ENCODE measurements at places on chromosomes 2 and 18.

DNA sequence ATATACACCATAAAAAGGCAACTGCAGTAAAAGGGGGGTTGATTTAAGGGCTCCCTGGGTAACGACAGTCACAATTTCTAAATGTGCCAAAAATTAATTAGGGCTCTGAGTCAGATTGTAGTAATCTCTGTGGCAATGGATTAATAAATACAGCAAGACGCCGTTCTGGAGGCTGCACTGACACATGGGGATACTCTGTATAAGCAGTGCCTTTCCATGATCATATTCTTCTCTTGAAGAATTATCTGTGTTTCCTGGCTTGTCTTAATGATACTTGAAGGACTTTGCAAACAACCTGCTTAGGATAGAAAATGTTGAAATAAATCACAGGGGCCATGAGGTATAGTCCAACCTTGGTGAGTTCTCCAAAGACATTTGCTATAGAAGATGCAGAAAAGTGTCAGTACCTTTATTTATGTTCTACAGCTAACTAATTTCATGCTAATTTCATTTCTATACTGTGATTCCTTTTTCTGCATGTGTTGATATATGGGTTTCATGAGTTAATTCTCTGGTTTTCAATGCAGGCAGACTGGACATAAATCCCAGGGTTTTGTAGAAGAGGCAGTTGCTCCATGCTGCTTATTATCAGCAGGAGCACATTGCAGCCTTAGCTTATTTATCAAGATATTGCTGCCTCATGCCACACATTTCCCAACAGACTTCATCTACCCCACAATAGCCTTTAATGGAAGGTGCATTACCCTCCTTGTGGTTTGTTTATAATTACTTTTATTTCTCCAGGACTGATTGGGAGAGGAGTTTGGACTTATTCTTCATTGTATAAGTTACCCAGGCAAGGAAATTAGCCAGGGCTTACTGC, 54.8 kb downstream of the HNMT start:
- DNase-seq: no peak

DNA sequence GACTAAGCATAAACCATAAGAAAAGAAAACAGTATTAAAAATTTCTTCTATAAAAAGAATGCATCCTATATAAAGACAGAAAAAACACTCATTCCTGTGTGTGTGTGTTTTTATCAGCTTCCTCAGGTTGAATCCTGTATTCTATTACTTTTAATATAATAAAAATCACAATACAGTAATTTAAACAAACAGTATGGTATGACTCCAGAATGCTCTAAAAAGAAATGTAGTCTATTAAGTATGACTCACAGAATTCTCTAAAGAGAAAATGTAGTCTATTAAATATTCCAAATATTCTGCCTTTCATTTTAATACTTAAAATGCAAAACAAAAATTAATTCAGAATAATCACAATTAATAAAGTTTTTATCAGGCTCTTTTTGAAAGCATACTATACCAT, 19.8 kb downstream of the CCDC88A start:
- DNase-seq: no peak

GRCh38 chr18:32257084-32257785, 67.4 kb downstream of the MEP1B start:
- no peak for DNase-seq

DNA sequence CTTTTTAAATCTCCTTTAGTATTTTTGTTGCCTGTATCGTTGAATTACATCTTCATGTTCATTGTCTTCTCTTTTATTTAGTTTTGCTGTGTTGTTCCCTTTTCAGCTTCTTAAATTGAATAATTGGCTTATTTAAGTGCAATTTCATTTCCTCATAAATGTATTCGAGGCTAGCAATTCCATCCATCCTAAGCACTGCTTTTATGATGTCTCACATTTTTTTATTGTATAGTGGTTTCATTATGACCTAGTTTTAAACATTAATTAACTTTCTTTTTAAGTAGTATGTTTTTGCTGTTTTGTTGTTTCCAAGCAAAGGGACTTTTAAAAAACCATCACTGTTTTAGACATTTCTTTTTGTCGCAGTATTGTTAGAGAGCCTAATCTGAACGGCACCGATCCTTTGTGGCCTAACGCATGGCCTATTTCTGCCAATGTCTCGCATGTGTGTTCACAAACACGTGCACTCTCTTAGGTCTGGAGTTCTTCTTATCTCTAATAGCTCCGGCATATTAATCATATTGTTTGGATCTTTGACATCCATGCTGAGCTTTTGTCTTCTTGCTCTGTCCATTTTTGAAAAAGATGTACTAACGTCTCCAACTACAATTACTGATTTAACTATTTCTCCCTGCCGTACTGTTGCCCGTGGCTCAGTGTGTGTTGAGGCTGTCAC, 59.6 kb upstream of the ZNF516 start:
- no peak for DNase-seq

GRCh38 chr2:9100080-9100876, 96.8 kb upstream of the MBOAT2 start:
- no peak for DNase-seq

DNA sequence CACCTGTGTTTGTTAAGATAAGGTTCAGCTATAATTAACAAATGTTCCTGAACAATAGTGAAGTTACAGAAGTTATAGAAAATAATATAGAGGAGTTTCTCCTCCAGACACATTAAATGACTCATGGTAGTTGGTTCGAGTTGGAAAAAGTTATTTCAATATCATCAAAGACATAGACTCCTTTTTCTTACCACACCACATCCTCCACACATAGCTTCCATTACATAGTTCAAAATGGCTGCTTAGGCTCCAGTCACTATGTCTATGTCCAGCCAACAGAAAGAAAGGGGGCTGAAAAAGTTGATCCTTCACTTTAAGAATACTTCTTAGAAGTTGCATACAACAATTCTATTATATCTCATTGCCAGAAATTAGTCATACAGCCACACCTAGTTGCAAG, 50.7 kb downstream of the DYNAP start:
- DNase-seq: no peak

- DNase-seq: no peak
Observed at GRCh38 chr2:192043216-192043870, 151.4 kb downstream of the TMEFF2 start.

GRCh38 chr2:63792530-63792929, 49.2 kb upstream of the UGP2 start:
- no peak for DNase-seq

GRCh38 chr18:68499141-68499540, 215.8 kb downstream of the TMX3 start:
- no peak for DNase-seq

DNA sequence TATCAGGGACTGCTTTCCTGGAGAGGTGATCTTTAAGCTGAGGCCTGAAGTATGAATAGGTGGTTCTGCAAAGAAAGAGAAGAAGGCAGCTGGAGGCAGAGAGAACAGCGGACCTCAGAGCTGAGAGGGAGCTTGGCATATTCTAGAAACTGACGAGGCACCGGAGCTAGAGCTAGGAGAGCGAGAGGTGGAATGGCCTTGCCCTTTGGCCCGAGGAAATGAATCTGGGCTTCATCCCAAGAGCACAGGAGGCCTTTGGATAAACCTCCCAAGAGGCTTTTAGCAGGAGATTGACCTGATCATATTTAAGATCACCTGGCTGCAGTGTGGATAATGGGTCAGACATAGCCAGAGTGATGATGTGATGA, 7.9 kb downstream of the DYSF start:
- no peak for DNase-seq

DNA sequence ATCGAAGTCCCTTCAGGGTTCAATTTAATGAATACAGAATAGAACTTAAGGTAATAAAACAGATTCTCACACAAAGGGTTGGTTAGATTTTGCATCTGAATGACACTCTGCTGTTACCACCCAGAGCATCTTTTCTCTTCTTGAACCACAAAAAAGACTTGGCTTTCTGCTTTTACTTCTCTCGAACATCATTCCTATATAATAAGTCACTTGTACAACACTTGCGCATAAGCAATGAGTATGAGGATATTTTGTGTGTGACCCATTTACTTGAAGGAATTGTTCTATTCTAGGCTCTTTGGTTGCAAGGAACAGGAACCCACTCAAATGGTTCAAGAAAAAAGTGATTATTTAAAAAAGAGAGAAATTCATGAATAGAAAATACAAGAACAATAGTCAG, 126.2 kb downstream of the NUP35 start:
- no peak for DNase-seq

DNA sequence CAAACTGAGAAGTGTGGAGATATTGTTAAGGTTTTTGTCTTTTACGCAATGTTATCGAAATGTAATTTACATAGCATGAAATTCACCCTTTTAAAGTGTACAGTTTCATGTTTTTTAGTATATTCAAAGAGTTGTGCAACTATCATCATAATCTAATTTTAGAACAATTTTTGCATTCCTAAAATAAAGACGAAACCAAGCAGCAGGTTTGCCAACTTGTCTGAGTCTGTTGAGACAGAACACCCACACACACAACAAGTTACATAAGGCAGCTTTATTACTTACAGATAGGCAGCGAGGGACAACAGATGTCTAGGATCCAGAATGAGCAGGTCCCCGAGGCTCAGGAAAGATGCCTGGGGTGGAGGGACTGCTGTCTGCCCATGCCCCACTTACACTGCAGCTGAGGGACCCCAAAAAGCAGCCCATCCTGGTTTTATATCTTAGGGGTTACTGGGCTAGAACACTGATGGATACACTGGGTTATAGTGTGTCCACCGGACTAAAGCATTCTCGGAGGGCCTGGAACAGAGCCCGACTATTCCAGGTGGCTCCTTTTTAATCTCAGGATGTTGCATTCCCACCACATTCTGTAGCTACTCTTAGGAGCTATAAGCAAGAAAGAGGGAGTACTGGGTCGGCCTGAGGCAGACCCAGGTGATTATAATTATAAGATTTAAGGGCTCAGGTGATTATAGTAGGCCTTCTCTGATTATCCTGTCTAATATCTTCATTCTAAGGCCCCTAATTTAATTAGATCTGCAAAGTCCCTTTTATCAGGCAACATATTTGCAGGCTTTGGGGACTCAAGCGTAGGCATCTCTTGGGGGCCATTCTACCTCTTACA, 150.2 kb upstream of the DOK6 start:
- DNase-seq: no peak

DNA sequence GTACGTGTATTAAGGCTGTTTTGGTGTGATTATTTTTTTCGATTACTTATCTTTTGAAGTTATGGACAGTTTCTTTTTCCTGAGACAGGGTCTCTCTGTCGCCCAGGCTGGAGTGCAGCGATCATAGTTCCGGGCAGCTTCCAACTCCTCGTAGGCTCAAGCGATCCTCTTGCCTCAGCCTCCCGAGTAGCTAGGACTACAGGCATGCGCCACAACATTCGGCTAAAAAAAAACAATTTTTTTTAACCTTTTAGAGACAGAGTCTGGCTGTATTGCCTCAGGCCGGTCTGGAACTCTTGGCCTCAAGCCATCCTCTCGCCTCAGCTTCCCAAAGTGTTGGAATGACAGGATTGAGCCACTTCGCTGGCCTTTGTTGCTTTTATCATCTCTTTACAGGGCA, 945 bp downstream of the HAT1 start:
- no peak for DNase-seq

DNA sequence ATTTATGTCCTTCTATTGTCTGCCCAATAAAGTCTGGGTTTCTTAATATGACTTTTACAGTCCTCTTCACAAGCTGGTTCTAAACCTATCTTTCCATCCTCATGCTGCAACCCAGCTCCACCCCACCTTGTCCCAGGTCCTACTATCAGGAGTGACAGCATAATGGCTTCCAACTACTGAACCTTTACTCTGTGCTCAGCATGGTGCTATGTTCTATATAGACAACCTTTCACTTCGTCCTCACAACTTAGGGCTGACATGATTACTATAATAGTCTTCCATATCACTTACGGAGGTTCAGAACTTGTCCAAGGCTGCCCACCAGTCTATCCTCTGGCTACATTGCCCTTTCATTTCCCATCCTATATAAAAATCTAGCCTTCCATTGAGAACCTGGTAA, 256.8 kb downstream of the ALK start:
- no peak for DNase-seq

DNA sequence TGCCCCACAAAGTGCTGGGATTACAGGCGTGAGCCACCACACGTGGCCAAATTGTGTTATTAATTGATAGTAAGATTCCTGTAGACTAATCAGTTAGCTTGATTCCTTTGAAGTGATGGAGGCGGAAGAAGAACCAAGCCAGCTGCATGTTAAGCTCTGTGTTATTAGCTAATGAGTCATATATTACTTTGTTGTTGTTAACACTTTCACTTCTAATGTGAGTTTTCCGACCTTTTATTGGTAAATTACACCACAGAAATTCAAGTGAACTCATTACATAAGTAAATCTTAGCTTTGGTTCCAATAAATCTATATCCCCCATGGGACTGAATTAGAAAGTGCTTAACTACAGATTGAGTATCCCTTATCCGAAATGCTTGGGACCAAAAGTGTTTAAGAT, 20.3 kb downstream of the CHMP1B start:
- DNase-seq: no peak

DNA sequence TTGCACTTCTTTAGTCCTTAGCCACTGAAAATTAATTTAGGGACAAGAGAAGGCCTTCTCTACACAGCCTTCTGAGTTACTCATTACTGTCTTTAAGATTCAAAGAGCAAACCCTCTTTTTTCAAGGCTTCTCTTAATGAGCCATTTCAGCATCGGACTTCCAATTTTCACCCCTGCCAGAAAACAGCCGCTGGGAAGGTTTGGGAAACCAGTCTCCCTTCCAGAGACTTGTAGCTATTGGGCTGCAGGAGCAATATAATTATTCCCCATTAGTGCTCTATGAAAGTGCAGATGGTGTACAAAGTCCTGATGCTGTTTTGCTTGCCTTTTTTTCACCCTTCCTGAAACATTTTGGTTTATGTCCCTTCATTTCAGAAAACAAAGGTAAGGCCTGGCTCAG, 79.3 kb downstream of the GPR39 start:
- DNase-seq: no peak

DNA sequence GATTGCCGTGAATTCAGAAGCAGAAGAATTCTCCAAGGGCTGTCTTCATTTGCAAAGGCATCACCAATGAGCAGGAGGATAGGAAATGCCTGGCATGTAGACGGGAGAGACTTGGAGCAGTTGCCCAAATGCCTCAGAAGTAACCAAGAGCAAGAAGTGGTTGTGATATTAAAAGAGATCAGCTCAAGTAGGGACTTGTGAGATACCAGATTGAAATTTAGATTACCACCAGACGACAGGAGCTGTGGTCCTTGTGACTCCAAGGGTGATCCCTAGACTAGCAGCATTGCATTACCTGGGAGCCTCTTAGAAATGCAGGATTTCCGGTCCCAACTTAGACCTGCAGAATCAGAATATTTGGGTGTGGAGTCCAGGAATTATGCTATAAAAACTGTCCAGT, 228.6 kb upstream of the EPAS1 start:
- no peak for DNase-seq

- DNase-seq: no peak
Observed at GRCh38 chr2:41741951-41742595, 305.7 kb upstream of the PKDCC start.

- no peak for DNase-seq
Observed at GRCh38 chr2:217899231-217900009, 103.4 kb downstream of the TNS1 start.

DNA sequence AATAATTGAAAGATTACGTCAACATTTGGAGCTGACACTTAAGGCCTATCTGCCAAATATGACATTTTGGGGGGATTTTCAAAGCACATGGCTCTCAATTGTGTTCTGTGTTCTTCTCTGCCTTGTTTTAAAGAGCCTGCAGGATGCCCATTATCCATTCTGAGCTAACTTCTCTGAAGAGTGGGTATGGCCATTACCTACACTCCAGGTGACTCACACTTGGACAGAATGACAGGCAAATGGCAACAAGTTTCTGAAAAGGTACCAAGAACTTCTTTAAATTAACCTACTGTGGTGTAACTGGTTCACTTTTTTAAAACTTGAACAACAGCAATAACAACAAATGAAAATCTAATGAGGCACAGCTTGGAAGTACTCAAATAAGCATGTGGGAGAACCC, 834.9 kb upstream of the SLC39A10 start:
- no peak for DNase-seq

Measured in left renal cortex interstitium (tissue), 4 donors.